ENCODE measurements at places on chromosomes 7 and 10.

GRCh38 chr10:2893991-2894390 is 173.4 kb upstream of the PFKP start:
- DNase-seq: no peak

GRCh38 chr10:110083884-110084283 is 76.1 kb downstream of the ADD3 start:
- peak; percentile 84 for DNase-seq

DNA sequence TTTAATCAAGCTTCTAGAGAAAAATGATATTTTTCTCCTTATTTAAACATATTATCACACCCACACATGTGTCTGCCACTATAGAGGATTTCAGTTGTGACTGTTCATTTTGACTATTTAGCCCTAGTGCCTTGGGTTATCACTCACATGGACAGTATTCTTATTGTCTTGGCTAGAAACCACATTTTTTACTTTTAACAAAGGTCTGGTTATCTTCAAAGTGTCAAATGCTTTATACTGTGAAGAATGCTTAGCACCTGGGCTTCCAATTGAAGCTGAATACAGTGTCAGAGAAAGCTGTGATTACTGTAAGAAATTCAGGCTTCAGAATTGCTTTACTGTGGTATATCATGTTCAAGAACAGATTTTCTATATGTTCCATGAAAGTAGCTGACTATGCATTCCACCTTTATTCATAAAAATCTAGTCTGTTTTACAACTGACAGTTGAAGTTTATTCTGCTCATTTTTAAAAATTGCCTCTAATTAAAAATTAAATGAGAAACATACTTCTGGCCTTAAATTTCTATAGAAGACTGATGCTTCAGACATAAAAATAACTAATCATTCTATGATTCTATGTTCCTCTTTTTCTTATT is 278.6 kb downstream of the SEMA3D start:
- no peak for DNase-seq

DNA sequence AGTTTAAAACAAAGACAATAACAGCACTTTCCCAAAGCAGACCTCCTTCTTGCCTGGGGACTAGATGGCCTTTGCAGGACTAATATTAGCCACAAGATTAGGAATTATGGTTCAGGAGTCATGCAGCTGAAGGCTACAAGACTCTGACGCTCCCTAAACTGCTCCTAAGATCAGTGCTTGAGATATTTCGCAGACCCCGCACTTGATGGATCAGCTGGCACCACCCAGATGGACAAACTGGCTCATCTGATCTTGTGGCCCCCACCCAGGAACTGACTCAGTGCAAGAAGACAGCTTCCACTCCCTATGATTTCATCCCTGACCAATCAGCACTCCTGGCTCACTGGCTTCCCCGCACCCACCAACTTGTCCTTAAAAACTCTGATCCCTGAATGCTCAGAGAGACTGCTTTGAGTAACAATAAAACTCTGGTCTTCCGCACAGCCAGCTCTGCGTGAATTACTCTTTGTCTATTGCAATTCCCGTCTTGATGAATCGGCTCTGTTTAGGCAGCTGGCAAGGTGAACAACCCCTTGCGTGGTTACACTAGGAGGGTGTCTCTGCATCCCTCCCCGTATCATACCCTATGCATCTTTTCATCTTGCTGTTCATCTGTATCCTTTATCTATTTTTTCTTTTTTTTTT is 26.9 kb upstream of the NRBF2 start:
- no peak for DNase-seq

GRCh38 chr7:2530071-2530987 is 10.8 kb downstream of the LFNG start:
- DNase-seq: no peak

DNA sequence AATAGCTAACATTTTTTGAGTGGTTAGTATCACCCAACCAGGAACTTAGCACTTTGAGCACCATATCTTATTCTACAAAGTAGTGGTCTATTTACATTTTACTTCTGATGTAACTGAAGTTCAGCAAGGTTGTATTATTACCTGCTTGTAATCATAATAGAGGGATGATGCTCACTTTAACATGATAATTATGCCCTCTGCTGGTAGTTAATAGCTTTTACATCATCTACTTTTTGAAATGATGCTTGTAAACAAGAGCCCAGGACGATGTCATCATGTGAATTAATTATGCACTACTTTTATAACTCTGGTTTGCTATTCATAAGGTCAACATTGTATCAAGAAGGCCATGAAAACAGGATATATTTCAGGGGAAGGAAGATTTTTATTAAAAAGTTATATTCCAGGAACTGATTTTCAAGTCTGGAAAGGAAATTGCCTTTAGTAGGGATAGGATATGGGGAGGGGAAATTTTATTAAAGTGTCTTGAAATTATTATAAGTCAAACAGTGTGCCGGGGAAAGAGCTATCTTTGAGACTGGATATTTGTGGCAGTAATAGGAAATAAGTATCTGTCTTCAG is 80.3 kb upstream of the SCIN start:
- no peak for DNase-seq

GRCh38 chr7:66617295-66617694 is 11.4 kb upstream of the KCTD7 start:
- DNase-seq: no peak

DNA sequence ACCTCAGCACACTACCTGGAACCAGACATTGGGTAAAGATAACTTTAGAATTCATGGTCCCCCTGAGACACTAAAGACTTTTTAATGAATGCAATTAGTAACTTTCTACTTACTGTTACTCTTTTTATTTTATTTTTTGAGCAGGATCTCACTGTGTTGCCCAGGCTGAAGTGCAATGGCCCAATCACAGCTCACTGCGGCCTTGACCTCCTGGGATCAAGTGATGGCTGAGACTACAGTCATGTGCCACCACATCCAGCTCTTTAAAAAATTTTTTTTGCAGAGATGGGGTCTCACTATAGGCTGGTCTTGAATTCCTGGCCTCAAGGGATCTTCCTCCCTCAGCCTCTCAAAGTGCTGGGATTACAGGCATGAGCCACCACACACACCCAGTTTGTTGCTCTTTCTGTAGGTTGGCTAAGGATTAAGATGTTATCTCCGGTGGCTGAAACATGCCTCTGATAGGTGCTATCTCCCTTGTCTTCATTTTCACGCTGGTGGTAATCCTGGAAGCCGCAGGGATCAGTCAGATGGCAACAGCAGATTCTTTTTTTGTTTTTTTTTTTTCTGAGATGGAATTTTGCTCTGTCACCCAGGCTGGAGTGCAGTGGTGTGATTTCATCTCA is 128.3 kb downstream of the TCF7L2 start:
- DNase-seq: no peak

GRCh38 chr10:104796823-104797222 is 155.7 kb downstream of the SORCS3 start:
- DNase-seq: peak; percentile 46

GRCh38 chr10:29583674-29584073 is 51.1 kb downstream of the SVIL start:
- DNase-seq: no peak

DNA sequence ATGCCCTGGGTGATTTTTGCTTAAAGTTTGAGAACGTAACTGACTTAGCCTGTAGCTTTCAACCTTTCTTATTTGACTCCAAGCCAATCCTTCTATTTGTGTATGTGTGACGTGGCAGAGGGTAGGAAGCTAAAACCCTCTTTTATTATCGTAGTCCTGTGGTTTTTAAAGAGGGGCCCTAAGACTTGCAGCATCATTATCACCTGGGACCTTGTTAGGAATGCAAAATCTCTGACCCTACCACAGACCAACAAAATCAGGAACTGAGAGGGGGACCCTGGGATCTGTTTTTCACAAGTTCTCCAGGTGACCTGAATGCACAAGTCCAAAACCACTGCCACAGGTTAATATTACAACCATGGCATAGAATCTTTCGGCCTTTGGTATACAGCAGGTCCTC is 80.1 kb downstream of the OSBPL3 start:
- DNase-seq: no peak

- DNase-seq: no peak
These were observed 115.4 kb downstream of the NT5C2 start for GRCh38 chr10:103077491-103078308.

DNA sequence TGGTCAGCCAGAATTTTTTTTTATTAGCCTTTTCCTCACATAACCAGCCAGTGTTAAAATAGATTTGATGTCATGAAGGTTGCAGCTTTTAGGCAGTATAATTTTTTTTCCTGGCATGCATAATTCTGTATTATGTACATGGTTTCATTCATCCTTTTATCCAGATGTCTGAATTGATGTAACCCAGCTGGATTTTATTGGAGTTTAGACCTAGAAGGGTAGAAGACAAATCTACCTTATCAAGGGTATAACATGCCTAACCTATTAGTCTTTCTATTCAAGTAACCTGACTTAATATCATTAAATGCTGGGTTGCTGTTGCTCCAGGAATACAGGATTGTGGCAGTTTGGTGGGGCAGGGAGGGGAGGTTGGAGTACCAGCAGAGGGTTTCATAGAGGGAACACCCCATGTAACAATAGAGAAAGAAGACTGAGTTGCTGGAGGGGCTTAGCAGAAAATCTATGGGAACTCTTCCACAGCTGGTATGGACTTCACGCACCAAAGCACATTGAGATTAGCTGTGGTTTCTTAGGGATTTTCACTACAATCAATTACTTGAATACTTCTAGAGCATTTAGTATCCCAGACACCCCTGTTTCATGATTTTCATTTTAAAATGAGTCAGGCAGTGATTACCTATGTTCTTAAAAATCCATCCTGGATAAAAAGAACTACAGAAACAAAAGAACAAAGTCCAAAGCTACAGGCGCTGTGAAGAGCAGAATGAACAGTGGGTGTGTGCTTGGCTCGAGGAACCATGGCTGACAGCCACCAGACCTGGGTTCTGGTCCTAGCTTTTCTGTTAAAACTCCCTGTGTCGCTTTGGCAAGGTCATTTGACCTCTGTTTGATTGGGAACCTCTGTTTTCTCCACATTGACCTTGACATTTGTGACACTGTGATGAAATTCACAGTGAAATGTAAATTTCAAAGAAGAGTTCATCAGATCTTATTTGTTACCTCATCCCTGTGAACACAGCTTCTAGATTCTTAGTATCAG is 93.5 kb downstream of the CREM start:
- DNase-seq: no peak

GRCh38 chr7:155287284-155287935 is 10.3 kb upstream of the INSIG1 start:
- DNase-seq: no peak

GRCh38 chr7:7535691-7536090 is at the start of gene COL28A1:
TSS of gene COL28A1 (minus strand) at chr7:7535873. CDS start at chr7:7532875, 2,998 bp downstream.
- DNase-seq: no peak

DNA sequence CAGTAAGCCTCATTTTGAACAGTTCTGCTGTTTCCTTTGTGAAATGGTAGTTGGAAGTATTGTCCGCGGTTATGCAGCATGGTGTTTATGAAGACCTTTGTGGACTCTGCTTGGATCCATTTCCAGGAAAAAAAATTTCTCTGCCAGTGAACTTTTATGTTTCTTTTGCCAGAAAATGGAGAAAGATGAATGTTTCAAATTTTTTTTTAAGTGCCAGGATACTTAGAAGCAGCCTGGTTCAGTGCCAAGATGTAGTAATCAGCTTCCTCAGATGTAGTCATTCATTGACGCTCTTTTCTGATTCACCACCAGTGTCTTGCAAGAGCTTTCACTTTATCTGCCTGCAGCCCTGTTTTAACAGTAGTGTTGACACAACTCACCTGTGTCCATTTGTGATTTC is 258.2 kb downstream of the SDK1 start:
- DNase-seq: no peak

DNA sequence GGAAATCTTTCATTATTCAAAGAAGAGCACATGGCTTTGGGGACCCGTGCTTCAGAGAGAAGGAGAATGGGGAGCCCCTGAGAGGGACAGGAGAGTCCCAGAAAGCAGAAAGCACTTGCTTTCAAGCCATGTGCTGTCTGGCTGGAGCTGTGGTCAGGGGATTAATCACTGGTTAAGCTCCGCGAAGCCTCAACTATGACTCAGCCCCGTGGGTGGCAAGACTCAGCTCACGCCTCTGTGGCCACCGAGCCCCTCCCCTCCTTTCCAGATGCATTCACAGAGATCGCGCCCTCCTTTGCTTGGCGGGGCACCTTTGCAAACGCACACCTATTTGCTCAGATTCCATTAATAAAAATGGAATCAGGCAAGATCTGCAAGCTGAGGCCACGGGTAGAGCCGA is 202.9 kb upstream of the TCERG1L start:
- DNase-seq: no peak

GRCh38 chr10:72792288-72792687 is 100.3 kb downstream of the MCU start:
- no peak for DNase-seq

DNA sequence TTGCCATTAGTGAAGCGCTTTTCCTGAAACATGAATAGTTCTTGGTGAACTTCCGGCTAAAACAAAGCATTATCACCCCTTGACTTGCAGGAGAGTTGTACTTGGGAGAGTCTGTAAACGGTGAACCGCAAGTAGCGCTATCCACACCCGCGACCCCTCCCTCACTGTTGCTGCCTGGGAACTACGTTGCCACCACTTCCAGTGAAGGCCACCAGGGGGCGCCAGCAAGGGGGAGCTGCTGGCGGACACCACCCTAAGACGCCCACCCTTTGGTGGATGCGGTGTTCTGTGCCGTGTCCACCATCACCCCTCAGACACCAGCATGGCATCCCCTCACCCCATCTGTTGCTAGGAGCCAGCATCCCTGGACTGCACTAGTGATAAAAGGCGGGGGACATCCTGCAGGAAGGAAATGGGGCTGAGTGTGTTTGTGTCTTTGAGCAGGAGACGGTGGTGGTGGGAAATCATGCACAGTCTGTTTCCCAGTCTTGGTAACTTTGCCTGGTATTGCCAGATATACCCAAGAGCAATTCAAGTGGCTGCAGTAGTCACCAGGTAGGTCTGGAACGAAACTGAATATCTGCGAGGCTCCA is 298.2 kb downstream of the FRMD4A start:
- DNase-seq: no peak

DNA sequence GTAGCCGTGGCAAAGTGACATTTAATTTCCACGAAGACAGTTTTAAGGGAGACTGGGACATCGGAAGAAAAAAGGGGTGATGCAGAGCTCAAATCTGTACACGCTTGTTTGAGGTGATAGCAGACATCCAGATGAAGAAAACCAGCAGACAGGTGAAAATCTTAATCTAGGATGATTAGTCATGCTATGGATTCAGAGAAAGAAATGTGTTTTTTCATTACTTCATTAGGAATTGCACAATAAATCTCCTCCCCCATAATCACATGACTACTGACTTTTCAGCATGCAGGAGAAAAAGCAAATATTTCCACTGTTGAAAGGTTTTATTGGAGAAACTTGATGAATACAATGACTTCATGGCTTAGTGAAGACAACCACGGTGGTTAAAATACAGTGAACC is 2.5 kb downstream of the NUDT5 start:
- DNase-seq: no peak

- DNase-seq: no peak
These were observed 24.9 kb upstream of the NPS start for GRCh38 chr10:127524229-127524628.

GRCh38 chr7:2143450-2143849 is 89.3 kb downstream of the MAD1L1 start:
- peak; percentile 83 for DNase-seq
